ENCODE measurements at places on chromosomes 5 and 9.

DNA sequence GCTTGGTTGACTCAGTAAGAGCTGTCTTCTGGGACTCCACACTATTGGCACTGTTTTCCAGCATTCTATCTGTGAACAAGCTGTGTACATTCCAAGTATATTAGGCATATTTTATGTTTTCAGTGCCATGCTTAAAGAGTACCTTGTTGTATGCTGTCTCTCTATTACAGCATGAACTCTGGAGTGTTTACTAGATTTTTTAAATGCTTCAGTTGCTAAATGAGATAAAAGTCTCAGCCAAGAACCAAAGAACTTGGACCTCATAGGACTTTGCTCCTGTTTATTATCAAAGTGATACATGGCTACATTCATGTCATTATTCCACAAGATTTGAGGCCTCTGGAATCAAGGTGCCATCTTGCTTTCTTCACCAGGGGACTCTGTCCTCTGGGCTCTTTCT is 167.2 kb downstream of the C9orf152 start:
- DNase-seq, result no peak

DNA sequence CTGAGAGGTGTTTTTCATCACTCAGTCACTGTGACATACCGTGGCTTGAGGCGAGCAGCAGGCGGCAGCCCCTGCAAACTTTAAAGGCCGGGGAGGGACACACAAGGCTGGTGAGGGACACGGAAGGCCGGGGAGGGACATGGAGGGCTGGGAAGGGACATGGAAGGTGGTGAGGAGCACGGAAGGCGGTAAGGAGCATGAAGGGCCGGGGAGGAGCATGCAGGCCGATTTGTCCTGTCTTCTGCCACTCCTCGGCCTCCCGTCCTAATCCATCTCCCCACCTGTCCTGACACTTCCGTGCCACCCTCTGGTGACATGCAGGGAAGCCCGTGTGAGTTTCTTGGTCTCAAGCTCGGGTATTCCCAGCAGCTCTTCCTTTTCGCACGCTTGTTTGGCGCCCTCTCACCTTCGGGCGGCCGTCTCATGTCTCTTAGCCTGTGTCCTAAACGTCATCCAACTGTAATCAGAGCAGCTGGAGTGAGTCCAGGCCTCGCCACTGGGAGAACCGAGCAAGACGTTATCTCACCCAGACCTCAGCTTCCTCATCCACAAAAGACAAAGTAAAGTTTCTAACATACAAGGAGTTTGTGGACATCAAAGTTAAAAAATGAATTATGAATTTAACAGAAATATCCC is 126.5 kb downstream of the MRPL36 start:
- no peak for DNase-seq

- DNase-seq, result no peak
These were observed 1083.4 kb upstream of the CDH18 start for GRCh38 chr5:21071421-21071820.

DNA sequence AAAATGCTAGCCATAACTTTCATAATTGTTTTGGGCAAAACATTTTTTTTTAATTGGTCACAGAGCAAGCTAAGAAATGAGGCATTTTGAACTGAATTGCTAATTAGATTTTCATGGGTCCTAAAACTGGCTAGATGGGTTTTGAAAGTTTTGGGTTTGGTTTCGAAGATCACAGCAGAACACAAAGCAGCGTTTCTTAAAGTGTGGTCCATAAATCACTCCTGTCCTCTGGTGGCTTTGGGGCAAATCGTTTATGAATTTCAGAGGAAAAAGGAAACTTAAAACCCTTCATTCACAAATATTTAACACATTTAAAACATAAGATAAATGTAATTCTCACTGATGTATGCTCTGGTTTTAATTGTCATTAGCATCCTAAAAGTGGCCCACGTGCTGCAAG is 503.7 kb downstream of the SPATA31D1 start:
- DNase-seq, result no peak

- DNase-seq, result no peak
These were observed 211.8 kb upstream of the RASEF start for GRCh38 chr9:83274787-83275186.

DNA sequence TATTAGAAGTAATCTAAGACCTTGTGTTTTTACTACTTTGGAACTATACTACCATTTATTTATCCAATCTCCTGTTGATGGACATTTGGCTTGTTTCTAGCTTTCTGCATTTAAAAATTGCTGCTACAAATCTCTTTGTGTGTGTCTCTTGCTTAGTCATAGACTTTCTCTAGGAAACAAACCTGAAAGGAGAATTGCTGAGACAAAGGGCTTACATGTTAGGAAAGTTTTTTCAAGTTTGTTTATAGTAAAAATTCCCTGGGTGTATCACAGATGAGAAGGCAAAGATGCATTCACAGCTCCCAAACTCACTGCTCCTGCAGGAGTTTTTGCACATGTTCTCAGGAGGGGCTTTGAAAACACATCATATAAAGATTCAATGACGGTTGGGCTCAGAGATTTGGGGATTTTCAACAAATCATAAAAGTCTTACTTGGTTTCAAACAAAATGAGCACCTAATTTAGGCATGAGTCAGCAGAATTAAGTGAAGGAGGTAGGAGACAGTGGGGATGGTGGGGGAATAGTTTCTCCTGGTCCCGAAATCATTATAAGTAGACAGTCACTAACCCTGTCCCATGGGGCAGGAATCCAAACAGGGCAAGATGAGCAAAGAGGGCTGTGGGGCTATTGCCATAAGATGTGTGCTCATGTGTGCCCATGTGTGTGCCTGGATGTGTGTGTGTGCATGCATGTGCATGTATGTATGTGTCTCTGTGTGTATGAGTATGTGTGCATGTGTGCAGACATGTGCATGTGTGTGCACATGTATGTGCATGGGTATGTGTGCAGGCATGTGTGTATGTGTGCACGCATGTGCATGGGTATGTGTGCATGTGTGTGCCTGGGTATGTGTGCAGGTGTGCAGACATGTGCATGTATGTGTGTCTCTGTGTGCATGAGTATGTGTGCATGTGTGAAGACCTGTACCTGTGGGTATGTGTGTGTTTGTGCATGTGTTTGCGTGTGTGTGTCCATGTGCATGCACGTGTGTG is 43.4 kb upstream of the S1PR3 start:
- no peak for DNase-seq

DNA sequence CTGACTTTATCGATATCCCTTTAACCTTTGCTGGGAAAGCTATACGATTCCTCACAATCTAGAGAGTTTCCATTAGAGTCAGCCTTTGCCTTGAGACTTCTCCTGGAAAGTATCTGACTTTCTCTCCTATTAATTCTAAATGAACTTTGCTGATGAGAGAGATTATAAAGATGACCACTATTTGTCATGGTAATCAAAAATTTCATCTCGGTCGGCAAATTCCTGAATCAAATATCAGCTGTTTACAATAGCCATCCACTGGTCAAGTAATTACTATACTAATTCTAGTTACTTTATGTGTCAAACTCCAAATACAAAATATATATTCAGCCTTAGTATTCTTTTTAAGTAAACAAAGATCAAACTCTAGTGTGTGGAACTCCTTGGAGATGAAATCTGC is 164.4 kb upstream of the ITGA1 start:
- DNase-seq, result no peak

DNA sequence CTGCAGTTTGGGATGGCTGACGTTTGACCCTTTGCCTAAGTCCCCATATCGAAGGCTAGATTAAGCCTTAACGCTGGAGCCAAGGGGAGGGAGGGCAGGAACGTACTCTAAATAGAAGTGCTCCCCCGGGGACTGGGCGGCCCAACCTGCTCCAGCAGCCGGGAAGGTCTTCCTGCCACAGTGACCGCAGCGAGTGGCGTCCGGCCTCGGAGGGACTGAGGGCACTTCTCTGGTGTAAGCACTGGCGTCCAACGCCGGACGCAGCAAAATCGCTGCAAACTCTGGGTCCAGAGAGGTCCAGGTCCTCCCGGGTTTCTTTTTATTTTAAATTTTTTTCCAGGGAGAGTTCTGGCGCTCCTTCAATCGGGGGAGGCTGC is 505 bp upstream of the ACER2 start:
- peak; percentile 11 for DNase-seq

GRCh38 chr5:41935544-41935943 is 10.5 kb downstream of the FBXO4 start:
- DNase-seq, result no peak

DNA sequence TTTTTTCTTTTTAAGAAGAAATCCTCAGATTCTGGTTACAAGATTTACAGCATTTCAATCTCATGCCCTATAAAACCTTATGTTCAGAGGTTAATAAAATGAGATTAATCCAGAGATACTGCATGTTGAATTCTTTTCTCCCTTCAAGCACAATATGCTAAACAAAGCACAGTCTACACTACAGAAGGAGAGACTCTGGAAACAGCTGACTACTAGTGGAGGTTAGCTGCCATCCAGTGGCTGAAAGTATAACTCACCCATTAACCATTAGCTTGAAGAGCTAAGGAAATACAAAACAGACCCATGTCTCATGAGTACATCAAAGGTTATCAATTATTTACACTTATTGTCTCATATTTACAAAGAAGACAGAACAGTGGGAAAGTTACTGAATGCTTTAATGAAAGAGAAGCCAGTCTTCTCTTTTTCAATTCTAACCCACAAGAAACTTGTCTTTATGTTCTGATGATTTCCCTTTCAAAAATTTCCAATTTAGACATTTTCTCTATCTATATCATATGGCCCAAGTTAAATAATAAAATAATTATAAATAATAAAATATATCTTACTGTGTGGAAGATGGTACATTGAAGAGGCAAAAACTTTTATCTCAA is 12.7 kb upstream of the DNAH5 start:
- DNase-seq, result peak; percentile 6

- DNase-seq, result no peak
These were observed 1.8 kb downstream of the AQP3 start for GRCh38 chr9:33445389-33446239.

DNA sequence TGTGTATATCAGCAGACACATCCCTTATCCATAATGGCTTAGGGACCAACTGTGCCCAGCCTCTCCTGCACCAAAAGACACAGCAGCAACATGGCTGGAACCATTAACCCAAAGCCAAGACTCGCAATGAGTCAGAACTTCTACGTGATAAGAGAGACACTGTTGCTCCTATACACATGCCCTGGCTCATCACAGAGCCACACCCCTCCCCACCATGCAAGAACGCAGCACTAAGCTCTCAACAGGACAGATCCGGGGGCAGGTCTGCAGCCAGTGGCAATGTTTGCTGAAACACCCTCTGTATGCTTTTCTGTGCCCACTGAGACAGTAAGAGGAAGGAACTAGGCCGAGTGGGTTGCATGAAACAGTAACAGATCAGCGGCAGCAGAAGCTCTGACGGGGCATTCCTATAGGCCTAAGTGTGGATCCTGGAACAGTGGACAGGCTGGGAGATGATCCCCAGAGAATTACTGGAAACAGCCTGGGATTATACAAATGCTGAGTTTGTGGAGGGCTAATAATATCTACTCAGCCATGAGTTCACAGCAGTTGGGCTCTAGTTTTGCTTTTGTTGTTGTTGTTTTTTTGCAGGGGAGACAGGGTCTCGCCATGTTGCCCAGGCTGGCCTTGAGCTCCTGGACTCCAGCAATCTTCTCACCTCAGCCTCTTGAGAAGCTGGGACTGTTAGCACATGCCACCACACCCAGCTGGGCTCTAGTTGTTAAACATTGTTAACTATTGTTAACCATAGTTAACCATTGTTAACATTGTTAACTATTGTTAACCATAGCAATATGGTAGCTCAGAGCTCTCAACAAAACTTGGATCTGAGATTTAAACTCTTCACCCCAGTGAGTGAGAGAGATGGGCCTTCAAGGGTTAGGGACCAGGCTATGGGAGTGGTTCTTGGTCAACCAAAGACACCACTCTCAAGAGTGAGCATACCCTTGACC is 41.0 kb downstream of the B4GALT1 start:
- DNase-seq, result no peak

DNA sequence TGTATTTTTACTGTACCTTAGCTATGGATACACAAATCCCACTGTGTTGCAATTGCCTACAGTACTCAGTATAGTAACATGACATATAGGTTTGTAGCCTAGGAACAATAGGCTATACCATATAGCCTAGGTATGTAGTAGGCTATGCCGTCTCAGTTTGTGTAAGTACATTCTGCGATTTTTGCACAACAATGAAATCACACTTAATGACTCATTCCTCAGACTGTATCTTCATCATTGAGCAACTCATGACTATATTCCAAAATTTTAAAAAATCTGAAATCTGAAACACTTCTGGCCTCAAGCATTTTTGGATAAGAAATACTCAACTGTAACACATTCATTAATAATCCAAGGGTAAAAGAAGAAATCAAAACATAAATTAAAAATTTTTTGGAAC is 666.8 kb upstream of the GRAMD2B start:
- DNase-seq, result no peak

DNA sequence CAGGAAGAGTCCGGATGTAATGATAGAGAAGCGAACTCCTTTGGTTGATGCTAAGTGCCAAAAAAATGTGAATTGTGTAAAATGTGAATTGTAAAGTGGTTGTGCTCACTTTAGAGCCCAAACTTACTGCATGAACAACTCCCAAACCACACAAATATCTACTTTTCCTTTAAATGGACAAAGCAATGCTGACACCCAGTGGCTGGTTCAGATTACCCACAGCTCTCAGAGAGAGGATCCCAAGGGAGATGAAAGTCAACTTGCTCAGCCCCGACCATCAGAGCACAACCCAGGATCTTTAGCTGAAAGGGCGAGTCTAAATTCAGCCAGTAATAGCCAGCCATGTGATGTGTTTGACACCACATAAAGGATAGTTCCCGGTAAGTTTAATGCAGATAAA is 133.7 kb downstream of the NMUR2 start:
- DNase-seq, result no peak

GRCh38 chr5:146359836-146360235 is 21.2 kb downstream of the POU4F3 start:
- DNase-seq, result no peak

GRCh38 chr5:111422747-111423720 is 89.3 kb downstream of the STARD4 start:
- DNase-seq, result no peak

DNA sequence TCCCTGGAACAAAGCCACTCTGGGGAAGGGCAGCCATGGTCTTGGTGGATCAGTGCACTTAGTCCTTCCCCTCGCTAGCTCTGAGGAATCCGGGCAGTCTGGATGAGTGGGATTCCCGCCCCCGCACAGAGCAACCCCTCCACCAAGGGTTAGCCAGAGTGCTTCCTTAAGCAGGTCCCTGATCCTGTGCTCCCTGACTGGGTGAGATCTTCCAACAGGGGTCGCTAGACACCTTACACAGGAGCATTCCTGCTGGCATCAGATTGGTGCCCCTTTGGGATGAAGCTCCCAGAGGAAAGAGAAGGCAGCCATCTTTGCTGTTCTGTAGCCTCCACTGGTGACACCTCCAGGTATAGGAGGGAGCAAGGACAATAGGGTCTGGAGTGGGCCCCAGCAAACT is 228.8 kb downstream of the AP3B1 start:
- no peak for DNase-seq
